HS-5 (cell line): ENCODE measurements at places on chromosomes 7 and 10.

DNA sequence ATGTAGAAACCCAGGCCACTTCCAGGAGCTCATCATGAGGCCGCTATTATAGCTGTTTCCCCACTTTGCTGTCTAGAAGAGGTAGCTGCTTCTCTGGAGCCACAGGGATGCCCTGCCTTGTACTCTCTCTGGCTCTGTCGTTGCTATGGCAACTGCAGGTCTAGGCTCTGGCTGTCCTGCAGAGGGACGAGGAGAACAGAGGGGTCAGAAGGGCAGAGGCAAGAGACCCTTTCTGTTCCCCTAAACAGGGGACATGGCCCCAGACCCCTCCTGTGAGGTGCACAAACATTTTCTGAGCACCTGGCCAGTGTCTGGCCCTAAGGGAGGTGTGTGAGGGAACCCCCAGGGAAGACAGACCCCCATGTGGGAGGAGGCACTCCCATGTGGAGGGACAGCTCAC, 31.4 kb downstream of the ITPRIP start:
- no peak for DNase-seq

- DNase-seq: no peak
These were observed 11.2 kb upstream of the EPHA1 start for GRCh38 chr7:143419880-143420279.

DNA sequence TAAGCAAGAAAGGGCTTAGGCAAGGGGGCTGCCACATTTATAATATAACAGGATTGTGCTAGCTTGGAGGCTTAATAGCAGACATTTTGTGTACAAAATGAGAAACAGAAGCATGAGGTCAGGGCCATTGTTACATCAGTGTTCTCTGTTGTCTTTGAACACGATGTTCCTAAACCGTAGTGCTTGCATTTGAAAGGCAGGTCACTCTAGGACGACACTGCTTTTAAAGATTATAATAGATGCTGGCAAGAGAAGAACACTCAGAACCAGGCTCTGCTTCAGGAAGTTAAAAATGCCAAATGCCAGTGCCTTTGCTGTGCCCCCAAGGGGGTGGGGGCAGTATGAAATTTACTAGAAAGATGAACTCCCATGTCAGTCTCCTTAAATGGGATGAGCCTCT, 91.1 kb downstream of the SORCS3 start:
- DNase-seq: no peak

- DNase-seq: no peak
These were observed 260.1 kb downstream of the DNAJB6 start for GRCh38 chr7:157596881-157597280.

GRCh38 chr10:97640868-97641811, 669 bp downstream of the PI4K2A start:
- DNase-seq: no peak

DNA sequence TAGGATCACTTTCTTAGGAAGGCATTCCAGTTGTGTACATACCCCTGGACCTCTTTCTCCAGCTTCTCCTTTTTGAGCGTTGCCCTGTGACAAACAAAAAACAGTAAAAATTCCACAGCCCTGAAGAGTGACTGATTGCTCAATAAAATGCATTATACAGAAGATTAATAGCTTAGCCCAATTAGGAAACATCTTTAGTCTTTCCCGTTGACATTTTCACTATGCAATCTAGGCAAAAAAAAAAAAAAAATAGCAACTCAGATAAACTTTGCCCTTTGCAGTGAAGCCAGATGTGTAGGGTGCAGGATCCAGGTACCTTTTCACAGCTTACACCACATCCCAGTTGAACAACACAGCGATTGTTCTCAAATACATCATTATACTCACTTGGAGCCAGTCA, 17.9 kb downstream of the COL28A1 start:
- DNase-seq: no peak

GRCh38 chr7:22572292-22572691, 72.3 kb upstream of the STEAP1B start:
- DNase-seq: no peak

DNA sequence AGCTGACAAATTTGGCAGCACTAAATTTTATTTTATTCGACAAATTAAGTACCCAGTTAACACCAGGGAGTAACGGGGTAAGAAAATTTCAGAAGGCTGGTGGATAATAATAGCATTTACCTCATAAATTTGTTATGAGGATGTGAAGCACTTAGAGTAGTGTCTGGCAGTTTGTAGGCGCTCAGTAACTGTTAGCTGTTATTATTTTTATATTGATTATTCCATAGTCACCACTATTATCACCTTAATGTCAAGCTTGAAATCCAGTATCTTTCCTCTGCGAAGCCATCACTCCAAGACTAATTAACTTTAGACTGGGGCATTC, 563 bp upstream of the COA1 start:
- DNase-seq: no peak

DNA sequence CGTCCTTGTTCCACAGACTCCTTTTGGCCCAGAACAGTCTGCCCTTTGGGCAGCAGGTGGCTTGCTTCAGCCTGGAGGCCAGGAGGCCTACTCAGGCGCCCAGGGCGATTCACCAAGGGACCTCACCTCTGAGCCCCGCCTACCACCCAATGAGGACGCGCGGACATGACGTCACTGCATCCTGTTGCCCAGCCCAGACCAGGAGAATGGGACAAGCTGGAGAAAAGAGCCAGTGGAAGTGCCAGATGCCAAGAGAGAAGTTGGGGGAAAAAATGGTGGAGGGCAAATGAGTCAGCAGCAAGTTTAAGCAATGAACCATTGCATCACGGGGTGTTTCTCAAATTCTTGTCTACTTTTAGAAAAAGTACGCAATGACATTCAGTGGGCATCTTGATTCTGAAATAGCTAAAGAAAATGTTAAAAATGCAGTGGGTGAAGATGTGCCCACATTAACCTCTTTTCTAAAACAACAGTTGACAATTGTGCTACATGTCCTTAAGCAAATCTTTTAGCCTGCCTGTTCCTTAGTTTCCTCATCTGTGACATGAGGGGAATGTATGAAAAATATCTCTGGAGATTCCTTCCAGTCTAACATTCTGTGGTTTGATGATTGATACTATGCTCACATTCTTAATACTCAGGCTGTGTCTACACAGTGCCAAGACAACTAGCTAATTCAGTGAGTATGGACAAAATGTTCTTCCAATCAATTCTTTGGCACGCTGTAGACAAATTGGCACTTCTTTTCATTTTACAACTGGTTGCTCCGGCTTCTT, 23.9 kb upstream of the LEP start:
- peak; percentile 82 for DNase-seq

DNA sequence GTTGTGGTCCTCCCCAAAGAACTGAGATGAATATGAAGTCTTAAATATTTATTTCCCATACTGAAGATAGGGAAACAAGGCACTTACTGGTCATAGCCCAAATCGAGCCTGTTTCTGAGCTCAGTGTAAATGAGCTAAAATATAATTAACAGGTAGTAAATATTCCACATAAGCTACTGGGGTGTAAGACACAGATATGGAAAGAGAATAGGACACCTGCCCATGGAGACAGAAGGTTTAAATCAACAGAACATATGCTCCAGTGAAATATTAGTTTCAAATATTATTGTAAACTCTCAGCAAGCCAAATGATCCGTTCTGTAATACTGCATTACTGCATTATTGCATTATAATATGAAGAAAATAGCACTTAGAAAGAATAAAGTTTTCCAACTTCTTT, 537.9 kb downstream of the ANKRD7 start:
- no peak for DNase-seq

DNA sequence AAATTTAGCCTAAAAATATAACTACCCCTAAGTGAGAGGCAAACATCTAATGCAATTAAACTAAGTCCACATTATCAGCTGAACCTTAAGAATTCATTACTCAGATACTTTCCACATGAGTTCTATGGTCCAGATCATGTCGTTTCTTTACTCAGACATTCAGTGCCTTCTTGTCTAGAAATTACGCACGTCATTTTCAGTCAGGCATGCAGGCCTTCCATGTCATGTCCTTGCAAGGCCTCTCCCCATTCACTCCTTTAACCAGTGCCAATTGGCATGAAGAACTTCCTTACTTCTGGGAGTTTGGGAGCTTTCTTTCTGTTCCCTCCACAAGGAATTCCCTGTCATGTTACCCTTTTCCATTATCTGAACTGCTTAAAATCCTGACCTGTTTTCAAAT, 118.8 kb downstream of the NRP1 start:
- no peak for DNase-seq

GRCh38 chr7:50213622-50214017, 90.9 kb upstream of the IKZF1 start:
- no peak for DNase-seq

GRCh38 chr7:73770860-73771670, 995 bp upstream of the CLDN3 start:
- DNase-seq: no peak

- DNase-seq: peak; percentile 48
These were observed 163.3 kb downstream of the SVIL start for GRCh38 chr10:29471544-29471859.

GRCh38 chr7:32200646-32201045, 130.4 kb upstream of the PDE1C start:
- no peak for DNase-seq

GRCh38 chr7:11437994-11438393, 394.0 kb downstream of the THSD7A start:
- no peak for DNase-seq

DNA sequence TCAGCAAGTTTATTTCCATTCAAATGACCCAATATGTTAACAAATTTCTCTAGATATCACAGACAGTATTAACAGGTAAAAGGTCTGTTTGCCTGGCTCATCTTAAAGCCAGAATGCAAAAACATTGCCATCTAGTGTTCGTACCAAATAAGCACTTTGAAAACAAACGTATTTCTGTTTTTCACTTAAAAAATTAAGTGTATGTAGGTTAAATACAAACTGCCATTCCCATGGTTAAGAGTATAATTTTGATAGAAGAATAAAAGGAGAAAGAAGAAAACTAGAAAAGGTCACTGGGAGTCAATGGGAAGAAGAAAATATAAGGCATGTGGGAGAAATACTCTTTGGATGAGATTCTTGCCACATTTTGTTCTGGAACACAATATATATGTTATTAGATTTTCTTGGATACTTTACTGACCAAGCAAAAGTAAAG, 51.0 kb downstream of the ORC5 start:
- DNase-seq: peak; percentile 0

- peak; percentile 39 for DNase-seq
These were observed 1.6 kb downstream of the NCOA4 start for GRCh38 chr10:46028584-46029460.

DNA sequence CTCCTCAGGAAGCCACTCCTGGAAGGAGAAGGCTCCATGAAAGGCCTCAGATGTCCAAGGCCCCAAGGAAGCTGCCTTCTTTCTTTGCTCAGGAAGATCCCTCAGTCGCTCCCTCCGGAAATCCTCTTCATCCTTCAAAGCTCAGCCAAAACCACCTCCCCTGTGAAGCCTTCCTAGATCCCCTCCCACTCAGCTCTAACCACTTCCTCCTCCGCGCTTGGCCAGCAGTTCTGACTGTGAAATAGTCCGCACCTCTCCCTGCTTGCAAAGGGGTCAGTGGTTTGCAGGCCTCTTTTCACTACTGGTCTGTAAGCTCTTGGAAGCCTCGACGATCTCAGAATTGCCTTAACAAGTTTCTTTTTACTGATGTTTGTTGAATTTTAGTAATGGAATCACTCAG, 23.9 kb downstream of the PYROXD2 start:
- DNase-seq: no peak

GRCh38 chr7:67408109-67408508, 411.5 kb downstream of the TYW1 start:
- no peak for DNase-seq

DNA sequence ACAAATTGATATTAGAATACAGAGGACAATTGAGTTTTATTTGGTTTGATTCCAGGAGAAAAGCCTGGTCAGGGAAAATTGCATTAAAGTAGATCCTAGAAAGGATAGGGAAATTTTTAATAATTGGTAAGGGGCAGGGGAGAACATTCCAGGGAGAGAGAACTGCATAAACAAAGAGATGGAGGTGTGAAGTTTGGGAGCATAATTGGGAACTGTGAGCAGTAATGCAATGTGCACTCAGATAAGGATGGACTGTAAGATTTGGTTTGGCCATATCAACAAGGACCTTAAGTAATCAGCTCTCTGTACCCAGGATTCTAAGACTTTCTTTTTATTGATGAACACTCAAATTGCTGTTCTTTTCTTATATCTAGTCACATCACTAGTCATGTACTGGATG, 41.4 kb downstream of the ZMYND11 start:
- DNase-seq: no peak

- peak; percentile 92 for DNase-seq
These were observed 67.3 kb upstream of the KLF6 start for GRCh38 chr10:3852147-3852904.

DNA sequence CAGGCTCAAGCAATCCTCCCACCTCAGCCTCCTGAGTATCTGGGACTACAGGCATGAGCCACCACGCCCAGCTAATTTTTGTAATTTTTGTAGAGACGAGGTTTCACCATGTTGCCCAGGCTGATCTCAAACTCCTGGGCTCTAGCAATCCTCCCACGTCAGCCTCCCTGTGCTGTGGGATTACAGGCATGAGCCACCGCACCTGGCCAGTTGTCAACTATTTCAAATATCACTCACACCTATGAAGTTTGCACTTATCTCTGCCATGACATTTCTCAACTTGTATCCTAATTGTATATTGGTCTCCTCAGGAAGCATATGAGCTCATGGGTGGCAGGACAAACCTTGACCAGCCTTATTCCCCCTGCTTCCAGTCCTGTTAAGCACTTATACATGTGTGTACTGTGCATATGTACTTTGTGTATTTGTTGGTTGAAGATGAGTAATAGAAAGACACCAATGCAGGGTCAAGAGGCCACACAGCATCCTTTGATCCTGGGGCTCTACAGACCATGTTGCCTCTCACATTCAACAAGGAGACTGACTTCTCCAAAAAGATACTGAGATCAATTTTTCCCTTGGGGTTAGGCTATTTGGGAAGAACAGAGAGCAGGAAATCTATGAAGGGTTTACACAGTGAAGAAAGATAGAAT, 82.2 kb downstream of the SLC16A9 start:
- DNase-seq: no peak

GRCh38 chr10:77032188-77032570, 605.4 kb downstream of the KCNMA1 start:
- DNase-seq: no peak

DNA sequence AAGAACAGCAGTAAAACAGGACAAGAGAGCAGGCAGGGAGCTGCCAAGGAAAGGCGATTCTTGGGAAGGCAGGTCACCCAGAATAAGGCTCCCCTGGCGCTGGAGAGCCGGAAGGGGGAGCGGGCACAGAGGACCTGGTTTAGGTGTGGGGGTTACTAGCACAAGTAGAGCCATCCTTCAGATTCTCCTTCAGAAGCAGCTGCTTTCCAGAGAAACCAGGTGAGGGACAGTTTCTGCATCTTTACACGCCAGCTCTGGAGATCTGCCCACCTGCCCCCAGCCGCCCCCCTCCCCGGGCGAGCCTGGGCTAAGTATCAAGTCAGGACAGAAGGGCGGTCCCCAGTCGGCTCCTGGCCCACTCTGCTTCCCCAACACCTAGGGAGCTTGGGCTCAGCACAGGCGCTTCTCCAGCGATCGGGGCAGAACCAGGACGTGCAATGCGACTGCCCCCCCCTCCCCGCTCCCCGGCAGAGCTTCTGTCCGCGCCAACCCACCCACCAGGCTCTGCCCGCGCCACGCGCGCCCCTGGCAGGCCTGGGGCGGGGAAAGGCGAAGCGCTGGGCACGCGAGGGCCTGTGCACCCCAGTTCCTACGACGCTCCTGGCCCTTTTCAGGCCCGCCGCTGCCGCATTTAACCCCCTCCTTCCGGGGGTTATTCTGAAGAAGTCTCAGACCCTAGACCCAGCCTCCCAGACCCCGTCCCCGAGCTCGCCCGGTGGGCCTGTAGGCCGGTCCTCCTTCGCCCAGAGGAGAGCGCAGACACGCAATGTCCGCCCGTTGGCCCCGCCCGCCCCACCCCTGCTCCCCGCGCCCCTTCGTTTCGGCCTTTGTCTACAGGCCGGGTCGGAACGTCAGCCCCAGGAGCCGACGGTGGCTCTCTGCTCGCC, 4.4 kb upstream of the EN2 start:
- DNase-seq: no peak
